Stimulated activated CD4-positive, alpha-beta T cell treated with anti-CD3 and anti-CD28 coated beads, Interleukin-1b, Interleukin-23, amount 100 ng/mL, for 48 hours (primary cell): ENCODE measurements at places on chromosomes 11 and 22.
A peak's percentile ranks its signal among the peaks of the same experiment; 100 is the strongest.

GRCh38 chr11:72267956-72268617 lies 24.1 kb upstream of the PHOX2A start:
- no peak for DNase-seq

DNA sequence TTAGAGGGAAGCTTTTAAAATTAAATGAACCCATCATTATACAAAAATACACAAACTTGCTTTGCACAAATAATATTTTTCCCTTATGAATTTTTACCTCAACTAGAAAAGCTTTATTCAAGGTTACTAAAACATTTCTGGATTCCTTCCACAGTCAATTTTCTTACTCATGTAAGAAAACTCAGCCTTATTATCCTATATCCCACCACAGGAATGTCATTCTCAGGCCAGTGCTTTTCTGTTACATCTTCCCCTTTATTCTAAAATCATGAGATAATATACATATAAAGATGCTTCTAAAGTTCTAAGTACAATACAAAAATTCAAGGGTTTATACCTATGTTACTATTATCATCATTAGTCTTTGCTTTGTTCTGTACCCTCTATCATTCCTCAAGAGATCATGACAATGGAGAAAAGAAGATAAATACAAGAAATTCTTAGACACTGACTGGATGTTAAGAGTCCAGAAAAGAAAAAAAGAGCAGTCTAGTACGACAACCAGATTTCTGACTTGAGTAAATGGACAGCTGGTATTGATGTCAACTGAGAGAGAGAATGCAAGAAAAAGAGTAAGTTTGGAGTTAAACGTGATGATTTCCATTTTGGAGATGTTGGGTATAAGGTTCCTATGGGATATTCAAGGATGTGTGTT lies 60.3 kb downstream of the MTMR2 start:
- DNase-seq: no peak

DNA sequence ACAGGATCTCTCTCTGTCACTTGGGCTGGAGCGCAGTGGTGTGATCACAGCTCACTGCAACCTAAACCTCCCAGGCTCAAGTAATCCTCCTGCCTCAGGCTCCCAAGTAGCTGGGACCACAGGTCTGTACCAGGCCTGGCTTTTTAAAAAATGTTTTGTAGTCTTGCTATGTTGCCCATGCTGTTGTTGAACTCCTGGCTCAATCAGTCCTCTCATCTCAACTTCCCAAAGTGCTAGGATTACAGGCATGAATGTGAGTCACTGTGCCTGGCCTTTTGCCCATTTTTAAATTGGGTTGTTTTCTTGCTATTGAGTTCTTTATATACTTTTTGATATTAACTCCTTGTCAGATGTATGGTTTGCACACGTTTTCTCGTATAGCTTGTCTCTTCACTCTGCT lies 33.0 kb upstream of the PITPNB start:
- DNase-seq: no peak

DNA sequence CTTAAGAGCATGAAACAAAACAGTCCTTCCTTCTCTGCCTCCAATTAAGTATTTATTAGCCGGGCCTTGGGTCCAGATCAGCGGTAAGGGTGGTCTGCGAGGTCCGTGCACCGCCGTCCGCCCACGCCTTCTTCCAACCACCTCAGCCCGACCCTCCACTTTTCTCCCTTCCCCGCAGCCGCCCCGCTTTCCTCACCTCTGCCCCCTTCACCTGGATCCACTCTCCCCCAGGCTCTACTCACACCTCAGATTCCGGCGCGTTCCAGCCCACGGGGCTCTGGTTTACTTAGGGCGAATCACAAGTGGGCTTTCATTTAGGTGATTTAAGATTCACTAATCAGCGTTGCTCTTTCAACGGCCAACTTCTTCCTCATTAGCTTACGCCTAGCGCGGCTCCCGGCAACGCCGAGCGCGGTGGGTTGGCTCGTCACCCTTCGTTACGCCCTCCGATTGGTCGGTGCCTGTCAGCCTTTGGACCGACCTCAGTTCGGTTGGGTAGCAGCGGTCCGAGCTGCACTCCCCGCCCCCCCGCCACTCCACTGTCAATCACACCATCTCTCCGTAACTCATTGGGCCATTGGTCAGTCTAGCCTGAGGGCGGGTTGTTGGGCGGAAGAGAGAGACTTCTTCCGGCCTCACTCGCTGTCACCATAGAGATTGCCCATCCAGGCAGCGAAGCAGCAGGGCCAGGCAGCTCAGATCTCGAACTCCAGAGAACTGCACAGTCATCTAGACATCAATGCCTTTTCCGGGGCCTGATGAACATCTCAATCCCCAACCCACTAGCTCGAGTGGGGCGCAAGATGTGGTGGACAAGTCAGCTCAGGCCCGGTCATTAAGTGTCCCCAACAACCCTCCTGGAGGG lies at the start of gene TMEM218:
TSS of gene TMEM218 (minus strand) at position 284 of the 865 bp plus-strand sequence. CDS start 9,385 bp downstream, outside the sequence.
- peak; percentile 98 for DNase-seq

GRCh38 chr22:46854125-46854870 lies 91.8 kb downstream of the TBC1D22A start:
- DNase-seq: no peak

DNA sequence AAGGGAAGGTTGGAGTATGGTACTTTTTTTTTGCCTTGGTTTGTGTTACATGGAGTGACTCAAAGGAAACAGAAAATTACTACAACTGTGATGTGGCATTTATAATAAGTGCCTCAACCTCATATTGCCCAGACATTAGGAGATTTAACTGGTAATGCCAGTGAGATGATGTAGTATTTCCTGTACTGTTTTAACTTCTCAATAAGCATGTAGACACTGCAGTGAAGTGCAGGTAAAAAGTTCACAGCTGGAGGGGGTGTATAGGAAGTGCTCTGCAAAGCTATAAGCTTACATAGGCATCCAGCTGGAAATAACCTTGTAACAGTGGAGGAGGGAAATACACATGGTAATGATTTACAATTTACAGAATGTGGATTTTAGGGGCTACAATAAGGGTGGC lies 138.2 kb upstream of the MTMR2 start:
- DNase-seq: peak; percentile 48
